ENCODE measurements at places on chromosomes 3 and 15.

DNA sequence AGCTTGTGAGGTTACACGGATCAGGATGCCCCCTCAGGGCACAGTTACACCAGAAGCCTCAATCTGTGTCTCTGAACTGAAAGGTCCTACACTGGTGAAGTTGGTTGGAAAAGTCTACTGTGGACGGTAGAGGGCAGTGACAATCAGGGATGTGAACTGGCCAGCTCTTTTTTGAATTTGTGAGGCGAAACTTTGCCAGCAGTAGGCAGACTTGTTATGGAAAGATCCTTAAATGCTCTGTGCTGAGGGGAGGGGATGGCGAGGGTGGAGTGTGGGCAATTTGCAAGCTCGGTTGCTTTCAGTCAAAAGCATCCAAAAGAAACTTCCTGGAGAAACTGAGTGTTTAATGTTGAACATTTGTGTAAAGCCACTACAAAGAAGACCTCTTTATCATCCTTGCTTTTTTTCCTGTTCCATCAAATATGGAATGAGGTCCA lies 127.4 kb upstream of the ABHD17C start:
- DNase-seq: peak; percentile 48

DNA sequence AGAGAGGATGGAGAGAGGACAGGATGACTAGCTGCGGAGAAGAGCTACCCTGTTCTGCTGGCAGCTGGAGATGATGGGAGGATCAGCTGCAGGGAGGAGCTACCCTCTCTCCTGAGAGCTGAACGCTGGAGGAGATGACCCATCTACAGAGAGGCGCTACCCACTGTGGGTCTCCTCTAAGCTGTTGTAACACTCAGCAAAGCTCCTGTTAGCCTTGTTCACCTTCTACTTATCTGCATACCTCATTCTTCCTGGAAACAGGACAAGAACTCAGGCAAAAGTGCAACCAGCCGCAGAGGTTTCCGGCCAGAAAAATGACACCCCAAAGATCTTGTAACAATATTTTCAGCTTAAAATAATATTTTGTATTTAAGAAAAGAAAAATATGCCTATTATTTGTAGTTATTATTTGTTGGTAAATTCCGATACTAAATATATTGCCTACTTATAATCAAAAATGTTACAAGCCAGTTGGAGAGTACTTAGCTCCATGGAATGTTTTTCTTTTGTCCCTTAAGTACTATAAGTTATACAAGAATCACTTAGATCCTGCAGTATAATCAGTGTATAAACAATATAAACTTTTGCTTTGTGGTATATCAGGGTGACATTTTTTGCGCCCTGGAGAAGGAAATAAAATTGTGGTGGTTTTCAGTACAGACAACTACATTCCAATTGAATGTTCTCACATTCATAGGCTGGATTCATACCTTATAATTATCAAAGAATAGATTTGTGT lies 1188.0 kb upstream of the CADM2 start:
- no peak for DNase-seq

DNA sequence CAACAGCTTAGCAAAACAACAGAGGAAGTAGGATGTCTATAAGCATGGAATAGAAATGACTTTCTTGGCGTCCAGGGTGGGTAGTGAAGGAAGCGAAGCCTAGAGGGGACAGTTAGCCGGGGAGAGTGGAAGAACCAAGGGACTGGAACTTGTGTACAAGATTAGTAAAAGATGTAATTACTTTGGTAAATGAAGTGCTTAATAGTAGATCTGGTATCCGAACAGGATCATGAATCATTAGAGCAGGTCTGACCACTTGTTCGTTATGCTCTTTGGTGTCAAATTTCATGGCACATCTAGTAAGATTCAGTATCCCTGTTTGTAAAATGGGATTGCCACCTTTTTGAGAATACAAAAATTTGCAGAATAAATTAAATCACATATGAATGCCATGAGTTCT lies 112.5 kb upstream of the MLF1 start:
- no peak for DNase-seq

- DNase-seq: no peak
Measured at GRCh38 chr15:40424483-40425115, 16.2 kb upstream of the BAHD1 start.

Measured in uterus (tissue), 4 donors.